ENCODE measurements at places on chromosomes 5 and 9.

GRCh38 chr9:129640086-129640870 is 1.7 kb downstream of the ASB6 start:
- no peak for DNase-seq

DNA sequence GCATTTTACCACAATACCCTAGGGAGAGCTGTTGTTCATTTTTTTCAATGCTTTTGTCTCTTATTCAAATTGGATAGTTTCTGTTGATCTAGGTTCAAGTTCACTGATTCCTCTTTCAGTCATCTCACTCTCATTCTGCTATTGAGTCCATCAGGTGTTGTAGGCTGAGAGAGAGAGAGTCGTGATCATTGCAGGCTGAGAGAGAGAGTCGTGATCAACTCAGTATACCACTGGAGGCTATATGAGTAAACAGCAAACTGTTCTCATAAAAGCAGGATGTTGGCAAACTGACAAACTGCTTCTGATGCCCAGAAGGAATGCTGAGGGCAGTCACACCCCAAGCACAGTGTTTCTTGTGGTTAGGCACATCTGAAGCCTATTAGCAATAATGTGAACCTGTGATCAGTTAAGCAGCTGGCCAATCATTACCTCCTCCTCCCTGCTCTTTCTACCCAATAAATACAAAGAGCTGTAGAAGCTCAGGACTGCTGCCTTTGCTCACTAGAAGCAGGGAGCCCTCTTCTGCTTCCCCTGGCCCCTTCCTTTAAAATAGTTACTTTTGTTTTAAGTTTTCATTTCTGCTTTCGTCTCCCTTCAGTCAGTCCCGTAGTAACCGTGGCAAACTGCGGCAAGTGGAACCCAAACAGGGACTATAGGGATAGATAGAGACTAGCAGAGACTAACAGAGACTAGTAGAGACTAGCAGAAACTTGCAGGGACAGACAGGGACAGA is 476.1 kb upstream of the ACO1 start:
- DNase-seq = no peak

GRCh38 chr5:139358064-139358463 is 16.4 kb downstream of the PAIP2 start:
- DNase-seq = no peak

- no peak for DNase-seq
Observed at GRCh38 chr9:93677048-93677571, 100.7 kb downstream of the PHF2 start.

DNA sequence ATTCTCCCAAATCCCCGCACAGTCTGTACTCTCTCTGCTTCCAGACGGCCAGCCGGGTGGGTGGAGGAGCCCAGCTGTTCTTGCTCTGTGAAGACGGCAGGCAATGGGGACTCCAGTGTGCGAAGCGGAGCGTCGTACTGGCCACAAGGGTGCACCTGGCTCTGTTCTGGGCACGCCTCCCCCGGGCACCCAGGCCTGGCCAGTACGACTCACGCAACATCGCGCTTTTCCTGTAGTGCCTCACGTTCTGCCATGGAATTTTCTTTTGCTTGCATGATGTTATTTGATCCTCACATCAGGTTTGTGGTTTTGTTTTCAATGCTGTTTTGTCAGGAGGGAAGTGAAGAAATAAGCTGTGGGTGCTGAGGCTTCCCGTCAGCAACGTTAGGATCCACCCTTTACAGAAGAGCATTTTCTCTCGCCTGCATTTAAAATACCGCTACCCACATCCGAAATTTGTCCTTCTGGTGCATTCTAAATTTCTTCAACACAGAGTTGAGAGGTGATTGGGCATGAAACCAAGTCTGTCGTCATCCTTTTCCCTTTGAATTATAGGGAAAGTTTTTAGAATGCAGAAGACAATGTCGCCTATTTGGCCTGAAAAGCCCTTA is 311.7 kb downstream of the TRIM36 start:
- no peak for DNase-seq

DNA sequence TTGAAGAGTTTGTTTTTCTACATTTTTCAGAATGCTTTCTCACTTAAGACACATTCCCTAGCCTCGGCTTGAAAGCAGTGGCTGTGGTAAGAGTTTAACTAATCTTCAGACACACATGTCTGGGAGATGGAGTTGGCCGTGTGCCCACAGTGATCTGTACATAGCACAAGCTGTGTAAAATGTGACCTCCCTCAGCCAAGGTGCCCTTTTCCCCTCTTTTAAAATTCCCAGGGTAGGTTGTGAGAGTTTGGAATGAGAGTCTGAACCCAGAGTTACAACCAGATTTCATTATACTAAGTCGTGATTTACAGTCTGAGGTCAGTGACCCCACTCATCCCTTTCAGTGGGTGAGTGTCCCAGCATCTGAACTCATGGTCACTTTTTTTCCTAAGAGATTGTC is 230.4 kb downstream of the DOCK8 start:
- DNase-seq = no peak

GRCh38 chr9:116471093-116471906 is 215.8 kb upstream of the TRIM32 start:
- no peak for DNase-seq

DNA sequence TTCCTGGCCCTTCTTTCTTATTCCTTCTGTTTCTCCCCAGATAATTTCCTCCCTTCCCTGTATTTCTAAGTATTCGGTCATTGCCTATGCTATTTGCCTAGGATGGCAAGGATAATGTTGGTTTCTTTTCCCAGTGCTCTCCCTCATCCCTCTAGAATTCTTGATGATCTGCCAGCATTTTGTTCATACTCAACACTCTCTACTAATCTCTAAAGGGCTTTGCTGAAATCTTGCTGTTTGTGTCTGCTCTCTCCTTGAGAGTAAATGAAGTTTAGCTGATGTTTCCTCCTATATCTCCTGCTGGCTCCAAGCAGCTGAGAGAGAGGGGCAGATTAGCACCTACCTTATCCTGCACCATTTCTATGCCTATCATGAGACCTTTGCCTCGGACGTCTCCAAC is 38.1 kb downstream of the AGXT2 start:
- no peak for DNase-seq

DNA sequence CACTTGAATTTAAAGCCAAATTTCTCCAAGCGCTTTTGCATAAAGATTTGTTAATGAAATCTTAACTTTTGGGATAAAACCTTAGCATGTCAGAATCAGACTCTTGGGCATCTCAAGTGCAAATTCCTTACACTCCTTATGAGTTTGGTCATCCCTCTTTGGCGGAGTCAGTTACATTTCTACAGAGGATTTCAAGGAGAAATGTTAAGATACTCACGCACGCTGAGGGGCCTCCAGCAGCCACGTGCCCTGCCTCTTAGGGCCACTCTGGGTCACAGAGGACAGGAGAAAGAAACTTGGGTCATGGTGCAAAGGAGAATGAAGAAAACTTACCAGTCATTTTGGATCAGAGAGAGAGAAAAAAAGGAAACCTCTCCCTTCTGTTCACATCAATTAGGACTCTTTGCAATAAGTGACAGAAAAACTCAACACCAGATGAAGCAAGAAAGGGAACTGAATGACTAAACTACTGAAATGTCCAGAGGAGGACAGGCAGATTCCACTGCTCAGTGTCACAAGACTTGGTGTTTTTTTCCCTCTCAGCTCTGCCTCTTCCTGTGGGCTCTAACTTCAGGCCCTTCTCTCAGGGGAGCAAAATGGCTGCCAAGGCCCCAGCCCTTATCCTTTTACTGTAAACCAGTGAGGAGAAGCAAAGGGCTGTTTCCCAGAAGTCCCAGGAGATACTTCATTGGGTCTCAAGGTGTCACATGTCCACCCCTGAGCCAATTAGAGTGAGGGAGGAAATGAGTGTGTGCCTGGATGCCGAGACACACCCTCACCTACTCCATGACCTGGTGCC is 63.3 kb upstream of the NFIL3 start:
- no peak for DNase-seq

- DNase-seq = no peak
Observed at GRCh38 chr5:135993880-135994636, 34.7 kb upstream of the TGFBI start.

GRCh38 chr9:90419221-90419851 is 223.3 kb downstream of the DIRAS2 start:
- no peak for DNase-seq

DNA sequence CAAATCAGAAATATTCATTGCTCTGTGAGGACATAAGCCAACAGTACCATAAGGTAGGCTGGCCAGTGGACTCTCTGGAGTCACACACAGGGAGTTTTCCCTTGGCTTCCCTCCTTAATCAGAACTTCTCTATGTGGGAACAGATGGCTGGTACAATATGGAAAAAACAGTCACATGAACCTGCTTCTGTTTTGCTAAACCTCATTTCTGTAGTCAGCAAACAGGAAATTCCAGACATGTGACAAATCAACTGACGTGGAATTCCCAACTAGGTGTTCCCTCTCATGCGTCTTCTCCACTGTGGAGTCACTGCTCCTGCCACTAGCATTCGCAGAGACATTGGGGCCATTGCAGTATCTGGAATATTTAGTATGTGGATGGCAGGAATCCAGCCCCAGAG is 617.6 kb downstream of the KIF4B start:
- DNase-seq = no peak

DNA sequence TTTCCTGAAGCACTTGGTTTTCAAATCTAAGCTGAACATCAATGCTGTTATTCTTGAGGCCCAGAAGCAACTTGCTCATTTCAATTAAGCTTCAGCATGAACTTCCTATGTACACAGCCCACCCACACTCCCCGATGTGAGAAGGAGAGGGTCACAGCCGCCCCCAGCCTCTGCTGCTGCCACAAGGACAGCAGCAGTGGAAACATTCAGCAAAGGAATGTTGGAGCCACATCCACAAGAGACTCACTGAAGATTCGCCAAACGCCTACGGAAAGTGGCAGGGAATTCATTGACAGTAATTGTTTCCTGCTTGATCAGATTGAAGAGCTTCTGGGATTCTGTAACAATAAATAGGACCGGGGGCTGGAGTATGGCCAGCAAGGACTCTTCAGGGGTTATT is 2.9 kb downstream of the TGFBI start:
- no peak for DNase-seq

- no peak for DNase-seq
Observed at GRCh38 chr9:107982745-107983144, 493.2 kb upstream of the KLF4 start.

DNA sequence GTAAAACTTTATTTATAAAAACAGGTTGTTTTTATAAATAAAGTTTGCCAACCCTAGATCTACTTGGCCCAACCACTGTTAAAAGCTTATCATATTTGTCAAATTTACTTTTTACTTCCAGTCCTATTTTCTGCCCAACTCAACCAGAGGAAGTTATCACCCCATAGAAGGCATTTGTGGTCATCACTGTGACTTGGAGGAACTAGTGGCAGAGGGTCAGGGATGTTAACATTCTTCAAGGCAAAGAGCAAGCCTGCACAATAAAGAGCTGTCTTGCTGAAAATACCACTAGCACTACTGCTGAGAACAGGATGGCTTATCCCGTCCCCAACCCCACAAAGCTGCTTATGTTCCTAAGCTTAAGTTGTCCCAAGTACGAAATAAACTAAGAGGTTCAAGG is 22.3 kb downstream of the TTC33 start:
- no peak for DNase-seq

- DNase-seq = no peak
Observed at GRCh38 chr5:176545737-176546509, 3.2 kb upstream of the CDHR2 start.

DNA sequence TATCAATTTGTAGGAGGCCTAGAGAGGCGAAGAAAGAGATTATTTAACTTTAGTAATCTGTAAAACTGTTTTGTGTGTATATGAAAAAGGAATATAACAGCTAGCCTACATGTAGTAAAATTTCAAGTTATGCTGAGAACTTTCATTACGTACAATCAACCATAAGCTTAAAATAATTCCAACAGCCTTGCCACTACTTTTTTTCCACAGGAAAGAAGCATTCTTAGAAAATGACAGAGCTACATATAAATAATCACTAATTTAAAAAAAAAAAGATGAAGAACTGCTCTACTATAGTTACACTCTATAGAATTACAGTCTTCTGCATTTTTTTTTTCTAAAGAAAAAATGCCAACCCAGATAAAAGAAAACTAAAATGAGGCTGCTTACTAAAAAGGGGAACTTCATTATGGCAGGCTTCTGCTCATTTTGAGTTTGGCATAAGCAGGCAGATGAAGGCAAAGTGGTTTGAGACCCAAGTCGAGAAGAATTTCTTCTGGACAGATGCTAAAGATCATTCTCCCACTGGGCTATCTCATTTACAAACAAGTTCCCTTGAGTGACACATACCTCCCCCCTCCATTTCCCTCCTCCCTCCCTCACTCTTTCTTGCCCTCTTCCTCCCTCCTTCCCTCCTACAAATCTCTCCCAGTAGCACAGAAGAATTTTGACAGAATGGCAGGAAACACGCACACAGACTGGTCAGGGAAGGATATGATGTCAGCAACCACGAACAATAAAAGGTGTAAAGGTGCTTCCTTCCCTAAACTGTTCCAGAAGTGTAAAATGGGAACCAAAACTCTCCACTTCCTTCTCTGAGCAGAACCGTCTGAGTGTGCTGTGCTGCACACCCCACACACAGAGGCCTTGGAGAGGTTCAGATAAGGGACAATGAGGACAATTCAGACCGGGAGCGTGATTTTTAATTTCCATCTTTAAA is 56.1 kb downstream of the MEF2C start:
- DNase-seq = no peak

- no peak for DNase-seq
Observed at GRCh38 chr5:140734354-140734753, 34.1 kb downstream of the ZMAT2 start.

DNA sequence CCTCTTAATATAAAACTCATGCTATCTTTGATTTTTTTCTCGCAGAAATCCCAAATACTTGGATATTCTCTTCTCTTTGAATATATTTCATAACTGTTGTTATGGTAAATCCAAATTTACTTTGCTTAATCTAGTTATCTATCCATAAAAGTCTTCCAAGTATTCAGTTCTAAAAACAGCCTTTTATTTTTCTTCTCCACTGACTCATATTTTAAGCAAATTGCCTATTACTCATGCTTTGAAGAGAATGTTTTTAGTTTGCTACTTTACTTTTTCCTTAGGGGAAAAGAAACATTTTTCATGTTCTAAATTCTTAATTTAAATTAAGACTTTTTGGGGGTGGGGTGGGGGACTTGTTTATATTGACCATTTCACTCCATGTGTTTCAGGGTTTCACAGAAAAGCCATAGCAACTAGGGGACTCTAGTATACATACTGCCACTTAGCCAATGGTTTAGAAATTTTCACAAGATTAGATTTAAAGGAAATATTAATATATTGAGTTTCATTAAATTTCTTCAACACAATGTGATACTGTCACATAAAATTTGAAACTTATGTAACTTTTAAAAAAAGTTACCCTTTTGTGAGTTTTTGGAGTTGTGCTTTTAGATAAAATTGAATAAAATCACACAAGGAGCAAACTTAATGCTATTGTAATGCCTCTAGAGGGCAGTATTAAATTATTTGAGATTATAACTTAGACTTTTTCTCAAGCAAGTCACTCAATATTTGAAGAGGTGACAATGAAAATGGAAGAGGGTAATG is 545.8 kb upstream of the ARRDC3 start:
- no peak for DNase-seq

DNA sequence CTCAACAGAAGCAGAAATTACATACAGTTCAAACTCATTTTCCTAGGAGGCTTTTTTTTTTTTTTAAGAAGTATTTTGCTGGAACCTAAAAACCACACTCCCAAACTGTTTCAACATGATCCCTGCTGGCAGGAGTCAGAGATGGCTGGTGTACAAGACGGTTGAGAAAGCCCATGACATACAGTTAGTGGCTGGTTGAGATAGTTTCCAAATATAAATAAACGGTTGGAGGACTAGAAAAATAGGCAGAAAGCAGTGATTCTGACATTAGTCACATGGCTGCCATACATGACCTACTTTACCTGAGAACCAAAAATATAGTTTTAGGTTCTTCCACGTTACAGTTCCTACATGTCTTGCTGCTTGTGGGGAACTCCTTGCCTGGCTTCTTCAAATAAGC is 31.7 kb upstream of the BASP1 start:
- DNase-seq = no peak

GRCh38 chr9:26950521-26950920 is 3.5 kb upstream of the PLAA start:
- DNase-seq = no peak
